ENCODE measurements at places on chromosomes 3 and 15. TPM values are rescaled to one million over a fixed set of nuclear protein-coding genes. Genes with fewer than 3 reads are reported as not detected.

- DNase-seq: no peak
Measured at GRCh38 chr3:19541284-19541683, 392.7 kb downstream of the EFHB start.

DNA sequence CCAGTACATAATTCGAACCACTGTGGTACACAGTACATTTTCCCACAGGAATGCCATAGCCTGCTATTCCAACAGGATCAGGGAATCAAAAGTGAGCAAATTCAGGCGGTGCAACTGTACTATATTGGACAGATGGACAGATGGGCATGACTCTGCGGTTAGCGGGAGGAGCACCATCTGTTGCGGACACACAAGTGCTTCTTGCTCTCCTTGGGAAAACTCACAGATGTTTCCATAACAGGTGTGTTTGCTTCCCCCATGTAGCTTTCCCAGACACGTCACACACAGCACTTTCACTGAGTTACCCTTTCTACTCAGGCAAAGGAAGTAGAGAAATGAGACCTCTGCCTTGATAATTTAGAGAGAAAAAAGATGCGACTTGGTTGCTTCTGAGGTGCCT is 325.1 kb upstream of the THBS1 start:
- no peak for DNase-seq

DNA sequence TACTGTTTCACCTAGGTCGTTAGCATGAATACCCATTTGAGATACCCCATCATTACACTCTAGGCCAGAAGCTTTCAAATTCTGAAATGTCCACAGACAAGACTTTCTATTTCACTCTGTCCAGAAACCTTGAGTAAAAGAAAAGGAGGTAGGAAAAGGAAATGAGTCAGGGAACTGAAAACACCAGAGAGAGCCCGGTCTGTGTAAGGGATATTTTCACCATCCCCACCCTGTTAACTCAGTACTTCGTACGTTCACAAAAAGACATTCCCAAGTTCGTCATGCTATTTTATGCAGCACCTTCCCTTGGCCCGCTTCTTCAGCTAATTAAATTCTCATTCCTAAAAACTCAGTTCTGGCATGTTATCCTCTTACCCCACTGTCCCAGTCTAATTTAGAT is 89.4 kb upstream of the SOX2 start:
- DNase-seq: no peak

GRCh38 chr15:52528564-52529340 is at the start of gene MYO5A:
MYO5A (minus strand) TSS chr15:52528880; CDS start chr15:52528806, 74 bp downstream.
- DNase-seq: peak; percentile 63

DNA sequence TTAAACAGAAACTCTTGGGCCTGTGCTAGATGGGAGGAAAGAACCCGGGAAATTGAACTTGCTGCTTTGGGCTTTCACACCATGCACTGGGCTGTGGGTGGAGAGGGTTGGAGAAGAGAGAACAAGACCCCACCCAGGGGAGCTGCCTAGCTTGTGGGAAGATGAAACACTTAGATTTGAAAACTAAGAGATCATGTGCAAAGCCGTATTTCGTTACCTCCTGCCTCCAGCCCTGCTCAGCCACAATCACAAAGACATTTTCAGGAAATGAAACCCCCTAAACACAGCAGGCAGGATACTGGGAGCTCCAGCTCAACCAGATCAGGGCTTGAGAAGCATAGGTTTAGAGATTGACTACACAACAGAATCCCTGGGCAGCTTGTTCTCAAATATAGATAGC is 183.0 kb upstream of the C2CD4B start:
- DNase-seq: no peak

DNA sequence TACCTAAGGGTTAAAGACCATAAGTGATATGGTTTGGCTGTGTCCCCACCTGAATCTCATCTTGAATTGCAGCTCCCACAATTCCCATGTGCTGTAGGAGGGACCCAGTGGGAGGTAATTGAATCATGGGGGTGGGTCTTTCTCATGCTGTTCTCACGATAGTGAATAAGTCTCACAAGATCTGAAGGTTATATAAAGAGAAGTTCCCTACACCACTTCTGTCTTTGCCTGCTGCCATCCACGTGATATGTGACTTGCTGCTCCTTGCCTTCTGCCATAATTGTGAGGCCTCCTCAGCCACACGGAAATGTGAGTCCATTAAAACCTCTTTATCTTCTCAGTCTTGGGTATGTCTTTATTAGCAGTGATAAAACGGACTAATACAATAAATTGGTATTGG is 75.0 kb upstream of the CADPS start:
- no peak for DNase-seq

DNA sequence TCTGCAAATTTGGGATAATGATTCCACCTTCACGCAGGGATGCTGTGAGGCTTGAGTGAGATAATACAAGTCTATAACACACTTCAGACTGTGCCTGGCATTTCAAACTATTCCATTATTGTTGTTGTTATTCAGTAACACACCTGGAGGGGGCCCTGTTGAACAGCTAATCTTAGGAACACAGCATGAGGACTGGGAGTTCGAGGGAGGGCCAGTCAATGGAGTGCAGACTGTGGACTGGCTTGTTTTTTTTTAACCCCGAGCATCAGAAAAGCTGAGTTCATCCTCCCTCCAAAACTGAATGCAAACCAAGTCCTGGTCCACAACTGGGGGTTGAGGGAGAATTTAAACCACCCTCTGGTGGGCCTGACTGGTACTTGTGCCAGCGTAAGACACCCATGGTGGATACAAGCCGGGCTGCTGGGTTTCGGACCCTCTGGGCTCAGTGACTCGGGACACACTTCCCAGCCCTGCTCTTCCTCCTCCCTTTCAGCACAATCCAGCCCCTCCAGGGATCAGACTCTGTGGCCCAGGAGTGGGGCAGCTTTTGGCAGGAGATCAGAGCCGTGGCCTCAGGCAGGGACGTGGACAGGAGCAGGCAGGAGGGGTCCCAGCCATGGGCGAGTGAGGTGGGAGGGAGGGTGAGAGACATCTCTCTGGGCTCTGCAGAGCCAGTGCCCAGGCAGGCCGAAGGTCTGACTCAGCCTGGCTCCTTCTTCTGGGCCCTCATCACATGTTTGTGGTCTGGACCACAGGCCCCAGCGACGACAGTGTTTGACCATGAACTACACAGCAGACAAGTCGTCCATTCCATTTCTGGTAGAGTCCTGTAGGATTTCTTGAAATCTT is 36.3 kb upstream of the MEX3B start:
- no peak for DNase-seq

GRCh38 chr15:43429687-43430086 is 58.8 kb downstream of the TUBGCP4 start:
- DNase-seq: no peak

DNA sequence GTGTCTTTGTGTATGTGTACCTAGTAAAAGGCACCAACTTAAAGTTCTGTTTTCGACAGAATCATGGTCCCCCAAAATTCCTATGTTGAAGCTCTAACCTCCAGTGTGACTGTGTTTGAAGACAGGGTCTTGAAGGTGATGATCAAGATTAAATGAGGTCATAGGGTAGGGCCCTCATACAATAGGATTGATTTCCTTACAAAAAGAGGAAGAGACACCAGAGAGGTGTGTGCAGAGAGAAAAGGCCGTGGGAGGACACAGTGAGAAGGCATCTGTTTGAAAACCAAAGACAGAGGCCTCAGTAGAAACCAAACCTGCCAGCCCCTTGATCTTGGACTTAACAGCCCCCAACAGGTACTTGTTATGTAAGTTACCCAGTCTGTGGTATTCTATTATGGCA is 52.0 kb upstream of the CORO2B start:
- no peak for DNase-seq

DNA sequence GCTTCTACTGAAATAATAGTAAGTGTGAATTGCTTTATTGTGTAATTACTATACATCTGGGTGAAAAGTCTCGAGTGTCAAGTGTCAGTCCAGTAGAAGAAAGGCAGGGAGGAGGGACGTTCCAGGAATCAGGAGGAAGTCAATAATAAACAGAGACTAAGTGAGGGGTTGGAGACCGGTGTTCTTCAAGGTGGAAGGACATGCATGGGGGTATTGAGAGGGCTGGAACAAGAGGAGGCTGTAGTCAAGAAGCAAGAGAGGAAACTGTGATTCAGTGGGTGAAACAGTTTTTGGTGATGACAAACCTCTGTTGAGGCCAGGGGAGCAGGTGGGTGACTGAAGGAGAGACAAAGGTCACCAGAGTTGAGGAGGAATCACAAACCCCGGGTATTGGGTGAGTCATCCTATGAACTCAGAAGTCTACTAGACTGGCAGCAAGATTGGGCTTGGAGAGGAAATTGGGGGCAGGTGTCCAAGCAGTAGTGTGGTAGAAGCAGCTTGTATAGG is 11.6 kb upstream of the SCAMP5 start:
- no peak for DNase-seq

GRCh38 chr3:49901366-49902339 is 2.0 kb downstream of the MST1R start:
- DNase-seq: no peak

DNA sequence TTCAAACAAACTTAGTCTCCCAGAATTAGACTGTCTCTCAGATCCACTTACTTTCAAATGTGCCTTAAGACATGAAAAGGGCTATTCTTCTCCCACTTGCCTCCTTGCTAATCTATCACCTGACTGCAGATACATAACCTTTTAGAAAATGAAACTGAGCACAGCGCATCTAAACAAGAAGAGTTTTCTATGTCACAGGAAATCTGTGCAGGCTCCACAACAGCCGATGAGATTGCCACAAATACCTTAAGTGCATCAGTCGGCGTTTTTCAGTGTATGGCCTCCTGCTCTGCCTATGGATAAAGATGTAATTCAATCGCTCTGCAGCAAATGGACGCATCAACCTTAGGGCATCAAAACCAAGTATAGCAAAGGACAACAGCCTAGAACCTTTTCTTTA is 544.2 kb downstream of the FOXP1 start:
- DNase-seq: no peak

- no peak for DNase-seq
Measured at GRCh38 chr15:90043530-90044010, 42.4 kb downstream of the ZNF710 start.

DNA sequence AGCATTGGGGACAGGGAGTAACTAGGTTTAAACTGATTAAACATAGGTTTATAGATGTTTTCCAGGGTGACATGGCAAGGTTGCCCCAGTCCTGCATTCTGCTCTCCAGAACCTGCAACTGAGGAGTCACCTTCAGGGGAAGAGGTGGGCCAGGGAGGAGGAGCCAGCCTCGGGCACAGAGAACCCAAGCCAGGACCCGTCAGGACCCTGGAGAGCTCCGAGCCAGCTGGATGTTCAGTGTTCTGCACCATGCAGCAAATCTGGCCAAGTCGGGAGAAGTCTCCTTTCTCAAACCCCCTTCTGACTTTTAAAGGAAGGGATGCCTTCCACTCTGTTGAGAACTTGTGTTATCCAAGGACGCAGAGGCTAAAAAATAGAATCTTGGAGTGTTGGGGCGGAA is 62.1 kb upstream of the SLC6A11 start:
- DNase-seq: peak; percentile 29

Gene PRRT3
- 1.4 TPM for total RNA-seq

Gene ROBO2
- total RNA-seq: 9.3 TPM

Gene ILDR1
- 0.76 TPM for total RNA-seq

Gene PLSCR2
- total RNA-seq: 0.28 TPM

Gene TIPIN
- total RNA-seq: 15.1 TPM

Gene FANCD2OS
- not detected for total RNA-seq

Gene AZI2
- total RNA-seq: 40.3 TPM

Gene ITPKA
- total RNA-seq: 0.24 TPM

Gene ZNF620
- 3.5 TPM for total RNA-seq

Gene BUB1B
- 48.3 TPM for total RNA-seq

Measured in thymus (tissue), 14 donors.